ENCODE measurements at places on chromosomes 11 and 22. TPM values are rescaled to one million over a fixed set of nuclear protein-coding genes. Genes with fewer than 3 reads are reported as not detected.

GRCh38 chr11:43639224-43639623 is 41.3 kb upstream of the HSD17B12 start:
- no peak overlapping the region for H3K27ac ChIP-seq
- no peaks in the 10 kb centered on the region for H3K36me3 ChIP-seq
- no peak overlapping the region for H3K4me3 ChIP-seq
- H3K4me1 ChIP-seq: no peaks in the 10 kb centered on the region

Gene RIMBP3B
- total RNA-seq: 0.35 TPM

DNA sequence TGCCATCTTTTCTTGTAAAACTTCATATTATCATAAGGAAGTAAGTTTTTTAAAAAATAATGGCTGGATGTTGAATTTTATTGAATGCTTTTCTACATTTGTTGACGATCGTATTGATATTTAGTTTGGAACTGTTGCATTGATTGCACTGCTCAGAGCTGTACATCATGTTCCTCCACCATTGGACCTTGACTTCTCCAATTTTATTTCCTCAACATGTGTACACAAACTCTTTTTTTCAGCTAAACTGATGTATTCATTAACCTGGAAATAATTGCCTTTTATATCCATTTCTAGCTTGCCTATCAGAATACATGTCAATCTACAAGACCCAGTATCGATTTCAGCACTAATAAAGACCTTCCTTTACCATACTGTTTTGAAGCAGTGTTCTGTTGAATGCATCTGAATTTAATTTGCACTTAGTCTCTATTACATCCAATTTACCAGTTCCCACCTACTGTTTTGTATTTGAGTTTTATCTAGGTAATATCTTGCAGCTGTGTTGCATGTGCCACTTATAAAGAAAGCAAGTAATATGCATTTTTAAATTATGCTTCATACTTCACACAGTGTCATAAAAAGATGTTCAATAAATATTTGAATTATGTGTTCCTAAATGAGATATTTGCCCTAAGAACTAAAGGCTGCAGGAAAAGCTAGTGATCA is 5.5 kb downstream of the CEP57 start:
- no peaks in the 10 kb centered on the region for H3K27me3 ChIP-seq
- H3K4me3 ChIP-seq: no peak overlapping the region
- H3K27ac ChIP-seq: no peak overlapping the region
- no peak for DNase-seq

DNA sequence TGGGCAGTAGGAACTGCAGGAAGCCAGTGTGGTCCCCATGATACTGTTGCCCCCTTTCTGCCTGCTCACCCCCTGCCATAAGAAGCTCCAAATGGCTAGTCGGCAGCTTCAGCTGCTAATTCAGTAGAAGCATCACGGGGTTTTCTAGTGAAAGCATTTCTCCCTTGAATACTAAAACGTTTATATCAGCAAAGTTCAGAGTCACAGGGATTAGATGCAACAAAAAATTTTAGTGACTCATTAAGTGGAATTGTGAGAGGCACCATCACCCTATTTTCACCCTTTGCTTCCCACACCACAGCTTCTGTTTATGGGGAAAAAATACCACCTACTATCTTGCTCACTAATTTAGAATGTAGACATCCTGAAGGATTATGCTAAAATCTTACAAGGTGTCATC is 25.2 kb downstream of the RAB39A start:
- H3K4me3 ChIP-seq: no peak overlapping the region
- no peak overlapping the region for H3K27ac ChIP-seq
- H3K36me3 ChIP-seq: no peaks in the 10 kb centered on the region
- no peaks in the 10 kb centered on the region for H3K27me3 ChIP-seq
- no peaks in the 10 kb centered on the region for H3K4me1 ChIP-seq
- no peak for DNase-seq

DNA sequence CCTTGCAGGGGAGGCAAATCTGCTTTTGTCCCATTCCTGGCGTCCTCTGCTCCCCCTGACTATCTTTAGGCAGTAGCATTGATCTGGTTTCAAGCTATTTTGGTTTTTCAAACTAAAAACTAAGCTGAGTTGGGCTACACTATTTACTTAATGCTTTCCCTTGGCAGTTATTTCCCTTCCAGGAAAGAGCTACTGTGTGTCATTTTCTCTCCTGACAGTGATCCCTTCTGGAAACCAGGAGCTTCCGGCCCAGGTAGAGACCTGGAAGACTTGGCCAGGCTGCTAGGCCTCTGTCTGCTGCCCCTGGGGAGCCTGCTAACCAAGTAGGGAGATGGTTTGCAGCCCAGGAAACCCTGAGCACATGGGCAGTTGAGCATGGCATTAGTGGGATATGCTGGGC is 35.0 kb downstream of the NAV2 start:
- no peak overlapping the region for H3K4me3 ChIP-seq
- no peaks in the 10 kb centered on the region for H3K4me1 ChIP-seq

- no peak overlapping the region for H3K4me3 ChIP-seq
- peaks cover 57% of the 10 kb centered on the region for H3K27me3 ChIP-seq
- no peak for DNase-seq
- no peak overlapping the region for H3K27ac ChIP-seq
- peaks cover 16% of the 10 kb centered on the region for H3K4me1 ChIP-seq
Observed at GRCh38 chr11:43578346-43579170, 102.0 kb upstream of the HSD17B12 start.

DNA sequence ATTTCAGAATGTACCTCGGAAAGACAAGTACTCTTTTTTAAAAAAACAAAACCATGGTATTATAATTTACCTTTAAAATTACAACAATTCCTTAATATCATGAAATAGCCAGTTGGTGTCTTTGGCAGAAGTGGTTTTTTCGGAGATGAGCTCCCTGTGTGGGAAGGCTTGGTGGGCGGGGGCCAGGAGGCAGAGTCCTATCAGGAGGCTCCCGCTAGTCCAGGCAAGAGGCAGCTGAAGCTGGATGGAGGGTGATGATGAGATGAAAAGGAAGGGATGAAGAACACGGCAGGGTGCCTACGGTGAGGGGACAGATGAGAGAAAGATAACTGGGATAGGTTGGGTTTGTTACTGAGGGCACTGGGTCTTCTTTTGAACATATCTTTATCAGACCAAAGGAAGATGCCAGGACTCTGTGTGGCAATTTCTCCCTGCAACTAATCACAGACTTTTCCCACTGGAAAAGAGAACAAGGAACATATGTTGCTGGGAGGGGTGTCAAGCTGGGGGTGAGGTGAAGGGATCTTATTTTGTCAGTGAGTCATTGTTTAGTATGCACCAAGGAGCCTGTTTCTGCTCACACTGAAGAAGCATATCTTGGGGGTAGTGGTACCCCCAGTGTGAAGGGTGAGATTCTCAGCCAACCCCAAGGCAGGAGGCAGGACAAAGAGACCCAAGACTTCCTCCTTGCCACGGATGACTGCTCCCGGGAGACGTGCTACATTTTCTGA is 91.5 kb upstream of the YWHAH start:
- DNase-seq: no peak
- H3K27ac ChIP-seq: no peak overlapping the region
- no peak overlapping the region for H3K4me3 ChIP-seq
- peaks cover 3% of the 10 kb centered on the region for H3K36me3 ChIP-seq
- H3K27me3 ChIP-seq: no peaks in the 10 kb centered on the region
